ENCODE measurements at places on chromosomes 4 and X.
A peak's percentile ranks its signal among the peaks of the same experiment; 100 is the strongest.

DNA sequence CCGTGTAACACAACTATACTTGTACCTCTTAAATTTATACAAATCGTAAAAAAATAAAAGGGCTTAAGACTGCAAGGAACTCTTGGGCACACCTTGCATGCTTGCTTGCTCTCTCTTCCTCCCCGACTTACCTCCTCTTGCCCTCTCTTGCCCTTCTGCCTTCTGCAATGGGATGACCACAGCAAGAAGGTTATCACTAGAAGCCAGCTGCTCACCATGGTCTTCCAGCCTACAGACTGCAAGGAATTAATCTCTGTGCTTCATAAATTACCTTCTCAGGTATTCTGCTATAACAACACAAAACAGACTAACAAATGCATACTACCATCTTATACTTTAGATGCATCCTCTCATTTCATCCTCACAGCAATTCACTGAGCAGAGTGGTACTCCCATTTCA lies 92.1 kb downstream of the MRPL1 start:
- no peak for DNase-seq

- DNase-seq = no peak
Measured at GRCh38 chr4:175034986-175035705, 117.0 kb downstream of the ADAM29 start.

- no peak for DNase-seq
Measured at GRCh38 chr4:75623026-75623425, 7.3 kb downstream of the CDKL2 start.

- DNase-seq = no peak
Measured at GRCh38 chr4:81806485-81806884, 334.8 kb upstream of the RASGEF1B start.

DNA sequence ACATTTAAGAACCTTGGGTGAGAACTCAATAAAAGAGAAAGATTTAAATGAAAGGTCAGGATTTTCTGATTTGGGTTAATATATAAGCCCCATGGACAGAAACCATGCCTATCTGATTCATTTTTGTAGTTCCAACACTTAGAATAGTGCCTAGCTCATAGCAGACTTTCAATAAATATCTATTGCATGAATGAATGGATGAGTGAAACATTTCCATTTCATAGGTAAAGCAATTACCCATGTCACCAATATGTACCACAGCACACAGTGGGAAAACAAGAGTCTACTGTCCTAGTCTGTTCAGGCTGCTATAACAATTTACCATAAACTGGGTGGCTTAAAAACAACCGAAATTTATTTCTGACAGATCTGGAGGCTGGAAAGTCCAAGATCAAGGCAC lies 63.9 kb upstream of the PTPN13 start:
- DNase-seq = no peak

- no peak for DNase-seq
Measured at GRCh38 chrX:9558615-9559014, 93.8 kb downstream of the TBL1X start.

- no peak for DNase-seq
Measured at GRCh38 chrX:552496-552895, 78.1 kb upstream of the SHOX start.

- no peak for DNase-seq
Measured at GRCh38 chr4:186294160-186294559, 28.2 kb downstream of the F11 start.

DNA sequence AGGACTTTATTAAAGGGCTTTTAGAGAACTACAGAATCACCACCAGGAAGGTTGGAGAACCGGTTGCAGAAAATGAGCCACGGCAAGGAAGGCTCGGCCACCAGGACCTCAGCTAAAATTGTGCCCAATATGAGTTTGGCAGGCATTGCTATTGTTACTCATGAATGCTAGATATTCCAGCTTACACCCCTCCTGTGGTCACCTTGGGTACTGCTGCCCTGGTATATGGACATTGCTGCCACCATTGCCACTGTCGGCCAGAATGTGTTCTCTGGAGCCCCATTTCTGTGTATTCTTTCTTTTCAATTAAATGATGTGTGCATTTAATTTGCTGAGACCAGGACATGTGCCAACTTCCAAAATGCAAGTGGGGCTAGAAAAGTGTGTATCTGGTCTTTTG lies 626.7 kb upstream of the BOD1L1 start:
- DNase-seq = no peak

- no peak for DNase-seq
Measured at GRCh38 chr4:39658756-39659155, 20.1 kb upstream of the SMIM14 start.

DNA sequence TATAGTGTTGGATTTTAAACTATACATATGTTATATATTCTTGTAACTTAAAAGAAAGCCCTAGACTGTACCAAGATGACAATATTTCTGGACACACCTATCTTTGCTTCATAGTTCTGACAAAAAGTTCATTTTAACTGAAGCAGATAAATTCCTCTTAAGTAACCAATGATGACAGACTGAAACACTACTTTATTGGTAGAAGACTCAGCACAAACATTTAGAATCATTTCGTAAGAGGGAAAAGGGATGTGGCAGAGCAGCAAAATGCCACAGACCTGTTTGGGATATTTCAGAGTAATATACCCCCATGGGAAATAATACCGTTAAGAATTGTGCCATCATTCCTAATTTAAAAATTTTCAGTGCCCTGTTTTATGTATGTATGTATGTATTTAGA lies 56.2 kb downstream of the APOO start:
- DNase-seq = no peak

DNA sequence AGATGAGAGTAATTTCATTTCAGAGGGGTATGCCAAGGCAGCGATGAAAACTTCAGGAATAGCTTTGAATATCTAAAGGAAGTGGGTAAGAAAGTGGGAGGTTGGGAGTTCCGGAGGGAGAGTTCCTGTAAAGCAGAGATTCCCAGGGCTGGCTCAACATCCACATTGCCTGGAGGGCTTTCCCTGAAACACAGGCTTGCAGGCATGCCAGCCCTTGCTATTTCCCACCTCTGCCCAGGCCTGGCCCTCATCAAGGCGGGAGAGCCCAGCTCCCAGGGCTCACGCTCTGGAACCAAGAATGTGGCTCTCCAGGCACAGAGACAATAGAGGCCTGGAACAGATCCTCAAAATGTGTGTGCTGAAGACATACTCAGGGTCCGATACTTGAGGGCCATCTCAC lies 43.8 kb upstream of the CLDN34 start:
- DNase-seq = no peak

DNA sequence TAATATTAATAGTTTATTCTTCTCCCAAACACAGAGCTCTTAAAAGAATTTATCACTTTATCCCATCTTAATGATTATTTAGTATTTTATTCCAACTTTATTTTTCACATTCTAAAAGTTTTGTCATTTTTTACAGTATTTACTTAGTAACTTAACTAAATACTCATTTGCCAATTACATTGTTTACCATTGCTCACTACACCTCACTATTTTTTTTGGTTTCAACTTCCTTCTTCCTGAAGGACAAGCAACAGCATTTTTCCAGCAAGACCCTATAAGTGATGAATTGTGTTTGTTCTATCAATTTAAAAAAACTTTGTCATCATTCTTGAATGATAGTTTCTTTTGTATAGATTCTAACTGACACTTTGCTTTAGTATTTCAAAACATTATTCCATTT lies 19.4 kb upstream of the SRD5A3 start:
- DNase-seq = no peak

DNA sequence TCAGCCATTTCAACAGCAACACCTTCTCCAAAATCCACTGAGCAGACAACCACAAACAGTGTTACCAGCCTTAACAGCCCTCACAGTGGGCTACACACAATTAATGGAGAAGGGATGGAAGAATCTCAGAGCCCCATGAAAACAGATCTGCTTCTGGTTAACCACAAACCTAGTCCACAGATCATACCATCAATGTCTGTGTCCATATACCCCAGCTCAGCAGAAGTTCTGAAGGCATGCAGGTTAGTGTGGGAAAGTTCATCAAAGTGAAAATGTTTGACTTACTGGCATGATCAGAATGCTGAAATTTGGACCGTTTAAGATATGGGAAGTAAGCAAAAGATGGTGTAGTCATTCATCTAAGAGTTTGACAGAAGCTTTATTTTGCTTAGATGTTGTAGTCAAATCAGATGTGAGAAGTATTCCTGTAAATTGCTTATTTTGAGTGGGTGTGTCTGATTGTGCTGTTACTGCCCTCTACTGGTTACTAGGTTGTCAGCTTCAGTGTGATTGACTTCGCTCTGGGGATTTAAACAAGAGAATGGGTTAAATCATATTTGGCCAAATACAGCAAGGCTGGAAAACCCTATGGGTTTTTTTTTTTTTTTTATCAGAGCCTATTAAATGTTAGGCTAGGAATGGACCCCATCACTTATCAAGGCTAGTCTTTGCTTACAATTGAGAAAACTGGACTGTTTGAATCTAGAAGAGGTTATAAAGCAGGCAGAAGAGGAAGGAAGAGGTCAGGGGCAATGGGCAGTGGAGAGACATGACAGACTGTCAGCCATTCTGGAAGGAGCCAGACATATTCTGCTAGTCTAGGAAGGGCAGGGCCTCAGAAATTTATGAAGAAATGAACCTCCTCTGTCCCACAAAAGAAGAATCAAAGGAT lies 130.3 kb downstream of the DIPK2B start:
- DNase-seq = no peak

DNA sequence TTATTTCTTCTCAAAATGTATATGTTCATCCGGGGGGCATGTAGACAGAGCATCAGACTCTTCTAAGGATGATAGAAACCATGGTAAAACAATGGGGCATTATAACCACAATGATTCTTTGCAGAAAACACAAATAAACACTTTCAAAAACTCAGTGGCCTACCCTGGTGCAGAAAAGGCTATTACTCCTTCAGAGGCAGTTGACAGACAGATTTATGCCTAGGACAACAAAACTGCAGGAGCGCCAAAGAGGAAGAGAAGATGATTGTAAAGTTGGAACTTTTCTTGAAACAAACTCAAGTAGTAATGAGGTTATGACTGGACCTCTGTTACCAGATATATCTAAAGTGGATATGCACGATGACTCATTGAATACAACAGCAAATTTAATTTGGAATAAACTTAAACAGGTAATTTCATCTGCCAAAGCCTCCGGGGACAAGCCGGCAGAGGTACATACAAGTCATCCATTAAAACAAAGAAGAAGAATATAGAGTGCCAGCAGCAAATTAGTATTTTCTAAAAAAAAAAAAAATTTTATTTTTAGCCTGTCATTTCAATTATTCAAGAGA lies 1068.4 kb upstream of the INTU start:
- DNase-seq = no peak

- no peak for DNase-seq
Measured at GRCh38 chr4:93152491-93152890, 676.1 kb upstream of the ATOH1 start.

DNA sequence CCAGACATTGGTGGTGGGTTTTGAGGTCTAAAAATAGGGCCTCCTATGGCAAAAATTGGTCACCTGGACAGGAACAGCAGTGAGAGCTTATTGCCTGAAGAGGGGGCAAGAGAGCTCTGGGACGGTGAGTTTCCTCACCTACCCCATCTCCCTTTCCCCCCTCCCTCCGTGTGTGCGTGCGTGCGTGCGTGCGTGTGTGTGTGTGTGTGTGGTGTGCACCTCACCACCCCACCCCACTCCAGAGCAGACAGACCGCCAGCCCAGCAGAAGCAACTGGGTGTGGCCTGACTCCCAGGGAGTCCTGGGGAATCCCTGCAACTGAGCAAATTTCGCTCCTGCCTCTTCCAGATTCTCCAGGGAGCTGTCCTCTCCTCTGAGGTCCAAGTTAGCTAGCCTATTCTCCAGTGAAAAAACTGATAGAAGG lies 44.7 kb downstream of the PRPS1 start:
- DNase-seq = peak; percentile 73

GRCh38 chrX:118621081-118621759 lies 106.2 kb upstream of the IL13RA1 start:
- no peak for DNase-seq

GRCh38 chr4:40991908-40992307 lies 222.4 kb downstream of the APBB2 start:
- no peak for DNase-seq

DNA sequence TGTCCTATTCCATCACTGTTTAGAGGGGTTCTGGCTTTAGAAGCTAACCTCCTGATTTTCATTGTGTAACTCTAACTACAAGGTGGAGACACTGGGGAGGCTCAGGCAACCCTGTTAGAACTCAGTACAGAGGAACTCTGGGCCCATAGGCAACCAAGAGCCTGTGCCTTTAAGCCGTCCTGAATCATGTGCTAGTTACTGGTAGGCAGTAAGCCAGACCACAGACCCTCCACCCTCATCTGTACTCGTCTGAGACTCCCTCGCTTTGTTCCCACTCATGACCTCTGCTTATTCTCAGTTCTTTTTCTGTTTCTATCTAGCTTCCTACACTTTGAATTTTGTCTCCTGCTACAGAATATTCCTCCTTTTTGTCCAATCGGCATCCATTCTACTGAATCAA lies 31.4 kb downstream of the TBC1D1 start:
- no peak for DNase-seq

DNA sequence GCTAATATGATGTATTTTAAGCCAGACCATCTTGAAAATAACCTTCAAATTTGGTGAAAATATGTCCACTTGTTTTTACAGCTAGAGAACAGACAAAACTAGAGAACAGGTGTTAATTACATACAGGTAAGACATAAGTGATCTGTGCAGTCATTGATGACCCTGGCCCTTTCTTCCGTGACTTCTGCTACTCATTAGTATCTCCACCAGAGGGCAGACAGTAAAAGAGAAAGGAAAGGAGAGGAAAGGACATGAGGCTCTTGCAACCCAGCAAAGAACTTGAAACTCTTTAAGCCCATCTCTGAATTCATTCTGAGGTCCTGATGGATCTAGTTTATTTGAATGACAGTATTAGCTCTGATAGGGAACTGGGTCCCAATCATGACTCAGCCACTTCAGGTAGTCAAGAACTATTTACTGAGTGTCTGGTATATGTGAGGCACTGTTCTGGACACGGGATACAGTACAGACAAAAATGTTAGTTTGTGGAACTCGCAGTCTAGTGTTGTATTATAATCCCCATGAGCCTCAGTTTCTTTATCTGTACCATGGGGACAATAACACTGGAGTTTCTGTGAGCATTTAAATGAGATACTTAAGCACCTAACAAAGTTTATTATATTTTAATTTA lies 121.0 kb upstream of the TEX13D start:
- DNase-seq = no peak

- no peak for DNase-seq
Measured at GRCh38 chr4:84965553-84966381, 723 bp downstream of the WDFY3 start.

DNA sequence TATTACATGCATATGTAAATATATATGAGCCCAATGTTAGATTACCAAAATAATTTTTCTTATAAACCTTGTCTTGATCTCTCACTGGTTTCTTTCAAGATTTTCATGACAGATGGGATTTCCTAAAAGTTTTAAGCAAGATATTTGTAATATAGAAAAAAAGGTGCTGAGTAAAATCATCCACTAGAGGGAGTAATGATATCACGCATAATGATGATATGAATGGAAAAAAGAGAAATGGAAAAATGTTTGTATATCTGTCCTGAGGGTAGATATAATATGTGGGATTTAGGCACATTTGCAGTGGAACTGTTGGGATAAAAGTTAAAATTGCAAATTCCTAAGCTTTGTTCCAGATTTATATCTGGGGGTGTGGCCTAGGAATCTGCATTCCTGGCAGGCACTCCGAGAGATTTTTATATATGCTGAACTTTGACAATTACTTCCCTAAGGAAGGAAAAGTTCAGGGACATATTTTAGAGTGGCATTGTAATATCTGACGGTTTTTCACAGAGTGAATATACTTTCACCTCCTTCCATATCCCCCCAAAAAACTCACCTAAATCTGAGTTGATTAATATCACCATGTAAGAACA lies 60.5 kb downstream of the TMA16 start:
- DNase-seq = no peak

- DNase-seq = no peak
Measured at GRCh38 chrX:53621418-53621986, 65.0 kb downstream of the HUWE1 start.

All from activated naive CD4-positive, alpha-beta T cell treated with anti-CD3 and anti-CD28 coated beads, Interleukin-2, amount 50 U/mL, for 16 hours (primary cell).